NCI-H187 treated with DMSO at 0.1 percent for 48 hours (cell line): ENCODE measurements at places on chromosomes 13 and 19.

DNA sequence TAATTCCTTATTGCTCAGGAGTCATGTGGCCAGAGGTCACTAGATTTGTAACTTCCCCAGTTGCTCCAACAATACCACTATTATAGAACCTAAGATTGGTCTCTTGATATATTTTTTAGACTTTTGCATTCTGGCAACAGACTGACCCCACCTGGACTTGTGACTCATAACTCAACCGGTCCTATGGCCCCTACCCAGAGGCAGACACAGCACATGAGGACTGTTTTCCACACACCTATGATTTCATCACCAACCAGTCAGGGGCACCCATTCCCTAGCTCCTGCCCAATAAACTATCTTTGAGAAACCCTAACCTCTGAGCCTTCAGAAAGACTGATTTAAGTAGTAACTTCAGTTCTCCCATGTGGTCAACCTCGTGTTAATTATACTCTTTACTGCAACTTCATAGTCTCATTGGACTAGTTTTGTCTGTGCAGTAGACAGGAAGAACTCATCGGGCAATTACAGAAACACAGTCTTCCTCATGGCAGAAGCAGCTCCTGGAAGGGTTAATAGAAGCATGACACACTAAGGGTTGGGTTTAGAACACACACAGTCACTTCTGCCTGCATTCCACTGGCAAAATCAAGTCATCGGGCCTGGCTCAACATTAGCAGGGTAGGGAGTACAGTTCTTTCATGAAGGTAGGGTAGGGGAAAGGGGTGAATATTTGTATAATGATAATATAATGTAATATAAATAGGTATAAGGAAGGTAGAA is 251.8 kb downstream of the UQCRFS1 start:
- no peak for DNase-seq

DNA sequence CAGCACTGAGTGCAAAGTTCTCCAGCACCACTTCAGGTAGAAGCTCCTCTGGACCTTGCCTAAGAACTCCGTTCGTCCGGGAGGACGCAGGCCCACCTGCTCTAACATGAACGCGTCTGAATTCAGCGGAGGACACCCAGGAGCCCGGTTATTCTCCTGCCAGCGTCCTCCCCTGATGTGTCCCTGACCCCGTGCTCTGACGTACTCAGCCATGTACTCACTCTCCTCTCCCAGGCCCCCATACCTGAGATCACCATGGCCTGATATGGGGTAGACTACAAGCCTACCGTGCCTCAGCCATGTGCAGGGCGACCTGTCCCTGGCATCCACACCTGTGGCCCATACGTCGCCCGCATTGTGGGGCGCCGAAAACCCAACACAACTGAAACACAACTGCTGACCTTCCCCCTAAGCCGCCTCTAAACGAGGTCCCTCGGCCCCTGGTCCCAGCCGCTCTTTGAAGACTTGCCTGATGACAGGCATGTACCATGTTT is 744 bp upstream of the ZNF584 start:
- no peak for DNase-seq

GRCh38 chr13:112636401-112636975 is 48.5 kb upstream of the TUBGCP3 start:
- DNase-seq: no peak

GRCh38 chr19:35596366-35596999 is 10.5 kb downstream of the PMIS2 start:
- no peak for DNase-seq

- no peak for DNase-seq
These were observed 189.0 kb upstream of the SOX1 start for GRCh38 chr13:111877906-111878305.

DNA sequence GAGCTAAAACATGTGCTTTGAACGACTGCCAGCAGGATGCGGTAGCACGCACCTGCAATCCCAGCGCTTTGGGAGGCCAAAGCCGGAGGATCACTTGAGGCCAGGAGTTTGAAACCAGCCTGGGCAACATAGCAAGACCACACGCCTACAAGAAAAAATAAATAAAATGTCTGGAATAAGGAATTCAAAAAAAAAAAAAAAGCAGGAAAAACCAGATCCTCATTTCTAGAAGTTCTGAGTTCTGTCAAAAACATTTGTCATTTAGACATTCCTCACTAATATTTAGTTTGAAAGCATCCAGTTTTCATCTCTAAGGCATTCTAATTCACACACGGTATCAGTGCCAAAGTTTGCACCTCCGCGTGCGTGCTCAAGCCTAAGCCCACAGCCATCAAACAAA is 36.9 kb upstream of the USE1 start:
- DNase-seq: no peak

DNA sequence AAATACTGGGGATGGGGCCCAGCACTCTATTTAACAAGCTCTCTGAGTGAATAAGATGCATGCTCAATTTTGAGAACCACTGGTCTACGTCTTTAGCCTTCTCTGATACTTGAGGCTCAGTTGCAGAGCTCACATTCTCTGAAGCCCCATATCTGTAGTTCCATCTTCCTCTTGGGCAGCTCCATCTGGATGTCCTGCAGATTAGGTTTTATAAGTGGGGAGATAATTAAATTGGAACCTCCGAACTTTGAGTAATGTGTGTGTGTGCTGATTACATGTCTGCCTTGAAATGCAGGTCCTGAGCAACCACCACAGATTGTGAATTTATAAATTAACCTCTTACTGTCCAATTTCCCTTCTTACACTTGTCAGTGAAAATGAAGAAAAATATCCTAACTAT is 7.2 kb upstream of the RASL11A start:
- DNase-seq: no peak
